ENCODE measurements at places on chromosomes 12 and 14. TPM values are rescaled to one million over a fixed set of nuclear protein-coding genes. Genes with fewer than 3 reads are reported as not detected.

DNA sequence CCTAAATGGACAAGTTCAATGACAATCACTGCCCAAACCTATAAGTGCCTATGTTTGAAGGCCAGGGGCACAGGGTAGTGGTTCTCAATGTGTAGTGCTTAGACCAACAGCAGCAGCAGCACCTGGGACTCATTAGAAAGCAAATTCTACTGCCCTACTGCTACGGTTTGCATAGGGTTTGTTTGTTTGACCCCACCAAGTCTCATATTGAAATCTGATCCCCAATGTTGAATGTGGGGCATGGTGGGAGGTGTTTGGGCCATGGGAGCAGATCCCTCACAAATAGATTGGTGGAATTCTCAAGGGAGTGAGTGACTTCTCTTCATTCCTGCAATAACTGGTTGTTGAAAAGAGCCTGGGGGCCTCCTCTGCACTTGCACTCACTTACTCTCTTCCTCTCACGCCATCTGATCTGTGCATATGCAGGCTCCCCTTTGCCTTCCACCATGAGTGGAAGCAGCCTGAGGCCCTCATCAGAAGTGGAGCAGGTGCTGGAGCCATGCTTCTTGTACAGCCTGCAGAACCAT lies 39.5 kb downstream of the PPM1H start:
- no peaks in the 10 kb centered on the region for H3K4me1 ChIP-seq
- H3K27ac ChIP-seq = no peak overlapping the region
- H3K27me3 ChIP-seq = no peaks in the 10 kb centered on the region
- no peak overlapping the region for H3K4me3 ChIP-seq

DNA sequence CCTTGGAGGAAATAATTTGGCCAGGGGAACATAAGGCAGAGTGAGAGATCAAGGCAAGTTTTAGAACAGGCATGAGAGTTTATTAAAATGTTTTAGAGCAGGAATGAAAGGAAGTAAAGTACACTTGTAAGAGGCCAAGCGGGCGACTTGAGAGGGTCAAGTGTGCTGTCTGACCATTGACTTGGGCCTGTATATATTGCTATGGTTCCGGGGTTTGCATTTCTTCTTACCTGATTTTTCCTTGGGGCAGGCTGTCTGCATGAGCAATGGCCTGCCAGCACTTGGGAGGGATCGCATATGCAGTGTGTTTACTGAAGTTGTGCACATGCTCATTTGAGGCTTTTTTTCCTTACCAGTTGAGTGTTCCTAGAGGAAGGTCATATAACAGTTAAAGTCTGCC lies 214.8 kb downstream of the FUT8 start:
- no peak overlapping the region for H3K4me3 ChIP-seq
- no peaks in the 10 kb centered on the region for H3K4me1 ChIP-seq
- no peaks in the 10 kb centered on the region for H3K36me3 ChIP-seq
- no peak overlapping the region for H3K27ac ChIP-seq

- DNase-seq = no peak
- H3K4me1 ChIP-seq = no peaks in the 10 kb centered on the region
- no peak overlapping the region for H3K27ac ChIP-seq
- no peaks in the 10 kb centered on the region for H3K27me3 ChIP-seq
Observed at GRCh38 chr14:77086017-77086727, 11.9 kb upstream of the CIPC start.

GRCh38 chr14:98965076-98965475 lies 306.9 kb downstream of the BCL11B start:
- H3K36me3 ChIP-seq = no peaks in the 10 kb centered on the region
- H3K27ac ChIP-seq = no peak overlapping the region
- H3K27me3 ChIP-seq = no peaks in the 10 kb centered on the region

The IL22 gene
- not detected for total RNA-seq

DNA sequence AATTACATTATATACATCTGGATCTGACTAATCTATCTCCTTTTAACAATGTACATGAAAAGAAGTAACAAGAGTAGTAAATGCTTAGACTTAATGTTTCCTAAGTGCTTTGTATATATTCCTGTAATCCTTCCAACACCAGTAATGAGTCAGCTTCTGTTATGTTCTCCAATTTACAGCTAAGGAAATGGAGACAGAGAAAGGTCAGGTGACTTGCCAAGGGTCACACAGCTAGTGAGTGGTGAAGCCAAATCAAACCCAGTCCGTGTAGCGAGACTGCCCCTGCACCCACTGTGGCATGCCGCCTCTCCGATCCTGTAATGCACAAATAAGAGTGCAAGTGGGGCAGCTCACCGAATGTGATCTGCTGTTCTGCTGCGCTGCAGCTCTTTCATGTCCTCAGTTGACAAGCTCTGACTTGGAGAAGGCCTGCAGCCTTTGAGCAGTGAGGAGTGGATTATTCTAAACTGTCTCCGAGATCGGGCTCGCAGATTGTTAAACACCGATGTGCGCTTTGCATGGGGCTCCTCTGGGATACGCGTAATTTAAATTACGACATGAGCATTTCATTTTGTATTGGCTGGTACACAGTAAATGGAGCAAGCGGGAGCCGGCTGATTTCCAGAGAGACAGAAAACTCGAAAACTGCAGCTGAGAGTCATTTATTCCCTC lies 65.1 kb upstream of the KTN1 start:
- no peaks in the 10 kb centered on the region for H3K27me3 ChIP-seq
- H3K4me1 ChIP-seq = peaks cover 18% of the 10 kb centered on the region
- H3K4me3 ChIP-seq = peak overlapping the region; percentile 19
- peak; percentile 32 for DNase-seq
- peak overlapping the region; percentile 88 for H3K27ac ChIP-seq
- no peaks in the 10 kb centered on the region for H3K36me3 ChIP-seq

- H3K27me3 ChIP-seq = no peaks in the 10 kb centered on the region
- H3K27ac ChIP-seq = no peak overlapping the region
- no peak overlapping the region for H3K4me3 ChIP-seq
- H3K4me1 ChIP-seq = no peaks in the 10 kb centered on the region
- no peaks in the 10 kb centered on the region for H3K36me3 ChIP-seq
- DNase-seq = no peak
Observed at GRCh38 chr14:58562141-58562540, 75.6 kb upstream of the DACT1 start.

The PPP1R3E gene
- total RNA-seq = 8.8 TPM

DNA sequence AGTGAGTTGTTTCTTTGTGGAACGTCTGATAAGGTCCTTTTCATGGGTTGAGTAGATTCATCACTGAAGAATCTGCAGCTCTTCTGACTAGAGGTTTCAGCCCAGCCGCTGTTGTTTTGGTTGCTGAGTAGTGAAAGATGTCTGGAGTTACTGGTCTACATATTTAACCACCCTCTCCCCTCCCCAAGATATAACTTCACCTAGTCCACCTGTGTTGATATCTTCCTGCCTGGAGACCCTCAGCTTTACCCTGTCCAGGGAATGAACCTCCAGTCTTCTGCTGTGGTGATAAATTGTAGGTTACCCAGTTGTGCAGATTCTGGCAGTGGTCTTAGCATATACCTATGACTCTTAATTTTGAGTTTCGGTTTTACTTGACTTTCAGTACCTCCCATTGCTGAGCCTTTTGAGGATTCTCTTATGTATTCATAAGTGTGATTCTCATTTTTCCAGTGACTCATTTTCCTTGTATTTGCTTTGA lies 62.9 kb downstream of the CCDC91 start:
- no peak overlapping the region for H3K4me3 ChIP-seq
- DNase-seq = no peak
- no peaks in the 10 kb centered on the region for H3K27me3 ChIP-seq
- H3K36me3 ChIP-seq = no peaks in the 10 kb centered on the region
- H3K27ac ChIP-seq = no peak overlapping the region

GRCh38 chr12:99824900-99825542 lies 159.7 kb downstream of the ANKS1B start:
- no peak for DNase-seq
- no peak overlapping the region for H3K27ac ChIP-seq
- no peak overlapping the region for H3K4me3 ChIP-seq
- H3K27me3 ChIP-seq = no peaks in the 10 kb centered on the region
- H3K4me1 ChIP-seq = no peaks in the 10 kb centered on the region
- no peaks in the 10 kb centered on the region for H3K36me3 ChIP-seq

GRCh38 chr12:99388671-99389195 lies 258.8 kb upstream of the GARIN6 start:
- H3K4me1 ChIP-seq = no peaks in the 10 kb centered on the region
- H3K27me3 ChIP-seq = no peaks in the 10 kb centered on the region
- DNase-seq = no peak
- no peaks in the 10 kb centered on the region for H3K36me3 ChIP-seq
- H3K27ac ChIP-seq = no peak overlapping the region
- H3K4me3 ChIP-seq = no peak overlapping the region

DNA sequence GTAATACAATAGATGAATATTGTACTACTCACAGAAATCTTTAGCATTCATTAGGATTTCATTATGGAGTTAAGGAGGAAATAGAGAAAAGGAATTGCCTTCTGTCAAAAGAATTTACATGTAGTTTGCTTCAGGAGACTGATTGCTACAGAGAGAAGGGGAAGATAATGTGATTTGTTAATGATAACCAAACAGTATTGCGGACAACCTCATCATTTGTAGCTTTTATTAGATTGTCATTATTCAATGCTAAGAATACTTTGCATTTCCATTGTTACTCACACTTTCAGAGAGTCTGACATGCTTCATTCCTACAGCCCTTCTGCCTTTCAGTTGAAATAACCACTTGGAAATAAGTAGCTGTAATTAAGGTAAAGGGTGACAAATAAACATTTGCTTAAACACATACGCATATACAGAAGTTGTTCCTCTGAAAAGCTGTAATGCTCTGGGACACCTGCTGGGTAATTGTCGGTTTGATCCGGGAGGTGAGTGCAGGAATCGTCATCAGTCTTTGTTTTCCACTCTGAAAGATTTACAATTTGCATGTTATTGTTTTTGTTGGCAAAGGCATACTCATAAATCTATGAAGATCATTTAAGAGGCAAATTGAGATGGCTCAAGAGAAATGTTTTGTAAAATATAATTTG lies 600.2 kb downstream of the TRHDE start:
- no peaks in the 10 kb centered on the region for H3K4me1 ChIP-seq
- H3K27ac ChIP-seq = no peak overlapping the region
- no peak for DNase-seq
- no peak overlapping the region for H3K4me3 ChIP-seq
- H3K36me3 ChIP-seq = no peaks in the 10 kb centered on the region
- H3K27me3 ChIP-seq = no peaks in the 10 kb centered on the region

All from Panc1 (cell line).